GM12891 (cell line): ENCODE measurements at places on chromosomes 5 and 9.

GRCh38 chr5:135131801-135132680, 98.0 kb upstream of the PITX1 start:
- no peak for DNase-seq

GRCh38 chr9:19484699-19485098, 75.9 kb downstream of the ACER2 start:
- DNase-seq: no peak

DNA sequence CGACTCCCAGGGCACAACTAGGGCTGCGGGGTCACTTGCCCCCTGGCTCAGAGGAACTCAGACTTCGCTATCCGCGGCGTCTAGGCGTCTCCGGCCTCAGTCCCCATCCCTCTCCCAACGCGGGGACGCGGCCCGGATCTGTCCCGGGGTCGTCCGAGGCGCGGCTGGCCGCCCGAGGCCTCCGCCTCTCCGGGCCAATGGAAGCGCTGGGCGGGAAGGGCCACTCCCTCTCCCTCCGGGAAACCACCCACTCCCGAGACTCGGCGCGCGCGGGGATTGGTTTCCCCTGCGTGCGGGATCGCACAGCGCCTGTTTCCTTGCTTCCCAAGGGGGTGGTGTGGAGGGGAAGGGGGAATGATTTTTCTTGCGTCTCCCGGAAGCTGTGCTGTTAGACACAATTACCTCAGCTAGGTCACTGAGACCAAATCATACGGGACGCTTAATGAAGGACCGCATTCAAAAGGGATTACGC, 38.3 kb downstream of the NR2F1 start:
- no peak for DNase-seq

DNA sequence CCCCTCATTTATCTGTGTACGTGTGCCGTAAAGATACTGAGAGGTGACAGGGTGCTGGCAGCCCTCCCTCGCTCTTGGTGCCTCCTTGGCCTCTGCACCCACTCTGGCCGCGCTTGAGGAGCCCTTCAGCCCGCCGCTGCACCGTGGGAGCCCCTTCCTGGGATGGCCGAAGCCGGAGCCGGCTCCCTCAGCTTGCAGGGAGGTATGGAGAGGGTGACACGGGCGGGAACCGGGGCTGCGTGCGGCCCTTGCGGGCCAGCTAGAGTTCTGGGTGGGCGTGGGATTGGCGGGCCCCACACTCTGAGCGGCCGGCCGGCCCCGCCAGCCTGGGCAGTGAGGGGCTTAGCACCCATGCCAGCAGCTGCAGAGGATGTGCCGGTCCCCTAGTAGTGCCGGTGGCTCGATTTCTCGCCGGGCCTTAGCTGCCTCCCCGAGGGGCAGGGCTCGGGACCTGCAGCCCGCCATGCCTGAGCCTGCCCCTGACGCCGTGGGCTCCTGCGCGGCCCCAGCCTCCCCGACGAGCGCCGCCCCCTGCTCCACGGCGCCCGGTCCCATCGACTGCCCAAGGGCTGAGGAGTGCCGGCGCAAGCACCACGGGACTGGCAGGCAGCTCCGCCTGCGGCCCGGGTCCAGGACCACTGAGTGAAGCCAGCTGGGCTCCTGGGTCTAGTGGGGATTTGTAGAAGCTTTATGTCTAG, 21.6 kb downstream of the NKX2-5 start:
- no peak for DNase-seq

- no peak for DNase-seq
Measured at GRCh38 chr5:10673407-10673806, 87.6 kb downstream of the DAP start.

GRCh38 chr5:87069974-87070608, 197.6 kb upstream of the RASA1 start:
- no peak for DNase-seq

- peak; percentile 62 for DNase-seq
Measured at GRCh38 chr5:150398722-150399523, 13.8 kb downstream of the CD74 start.

GRCh38 chr5:40514976-40515375, 164.7 kb upstream of the PTGER4 start:
- DNase-seq: no peak

GRCh38 chr5:80255811-80256712, at the start of gene SERINC5:
Gene SERINC5 (minus strand): TSS chr5:80256048. CDS start chr5:80255922, 126 bp downstream.
- peak; percentile 91 for DNase-seq

GRCh38 chr9:116877072-116877471, 190.0 kb downstream of the TRIM32 start:
- DNase-seq: no peak

- DNase-seq: no peak
Measured at GRCh38 chr5:168176251-168176650, 115.2 kb upstream of the WWC1 start.

DNA sequence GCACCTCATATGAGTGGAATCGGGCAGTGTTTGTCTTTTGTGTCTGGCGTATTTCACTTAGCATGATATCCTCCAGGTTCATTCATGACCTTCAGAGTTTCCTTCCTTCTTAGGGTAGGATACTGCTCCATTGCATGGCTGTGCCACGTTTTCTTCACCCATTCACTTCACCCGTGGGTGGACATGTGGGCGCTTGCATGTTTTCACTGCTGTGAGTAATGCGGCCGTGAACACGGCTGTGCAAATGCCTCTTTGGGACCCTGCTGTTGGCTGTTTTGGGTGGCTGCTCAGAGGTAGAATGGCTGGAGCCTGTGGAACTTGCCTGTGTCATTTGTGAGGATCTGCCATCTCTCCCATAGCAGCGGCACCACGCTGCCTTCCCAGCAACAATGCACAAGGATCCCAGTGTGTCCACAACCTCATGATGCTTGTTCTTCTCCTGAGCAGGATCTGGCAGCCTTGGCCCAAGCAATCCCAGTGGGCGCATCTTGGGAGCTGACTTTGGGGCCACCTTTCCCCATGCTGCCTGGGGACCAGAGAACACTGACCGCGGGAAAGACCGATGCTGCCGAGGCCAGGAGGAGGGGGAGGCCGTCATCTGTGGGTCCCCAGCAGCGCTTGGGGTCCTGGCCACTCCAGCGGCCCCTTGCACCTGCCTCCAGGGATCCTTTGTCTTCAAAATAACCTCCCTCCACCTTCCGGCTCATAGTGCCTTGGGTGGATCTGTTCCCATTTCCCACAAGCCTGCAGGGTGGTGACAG, 2.3 kb upstream of the SCGB3A1 start:
- no peak for DNase-seq

- DNase-seq: peak; percentile 58
Measured at GRCh38 chr9:136244122-136244968, 1.3 kb downstream of the QSOX2 start.

DNA sequence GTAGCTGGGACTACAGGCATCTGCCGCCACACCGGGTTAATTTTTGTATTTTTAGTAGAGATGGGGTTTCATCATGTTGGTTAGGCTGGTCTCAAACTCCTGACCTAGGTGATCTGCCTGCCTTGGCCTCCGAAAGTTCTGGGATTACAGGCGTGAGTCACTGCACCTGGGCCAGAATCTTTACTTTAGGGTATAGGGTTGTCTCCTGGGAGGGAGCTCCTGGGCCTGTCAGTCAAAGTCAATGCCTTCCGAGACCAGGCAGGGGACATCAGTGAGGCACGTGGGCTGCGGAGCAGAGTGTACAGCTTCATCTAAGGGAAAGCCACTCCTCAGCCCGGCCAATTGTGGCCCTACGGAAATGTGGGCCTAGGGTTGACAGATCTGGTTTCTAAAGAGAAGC, 108.6 kb downstream of the FGF18 start:
- no peak for DNase-seq

GRCh38 chr5:68467794-68468193, 252.2 kb downstream of the PIK3R1 start:
- DNase-seq: no peak

- no peak for DNase-seq
Measured at GRCh38 chr5:169634606-169635005, 2.5 kb upstream of the DOCK2 start.

DNA sequence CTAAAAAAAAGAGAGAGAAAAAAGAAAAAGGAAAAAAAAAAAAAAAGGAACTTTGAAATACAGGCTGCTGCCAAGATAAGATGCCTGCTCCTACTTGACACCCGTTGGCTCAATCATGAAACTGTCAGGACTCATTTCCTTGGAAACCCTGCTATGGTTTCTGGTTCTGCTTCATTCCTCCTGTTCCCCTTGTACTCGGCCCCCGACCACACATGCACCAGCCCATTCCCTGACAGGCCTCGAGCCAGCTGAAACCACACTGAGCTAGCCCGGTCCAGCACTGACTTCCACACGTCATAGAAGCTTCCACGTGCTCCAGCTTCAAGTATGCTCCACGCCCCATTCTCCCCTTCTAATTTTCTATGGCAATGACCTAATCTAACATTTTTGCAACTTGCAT, 93.2 kb downstream of the MYO10 start:
- DNase-seq: no peak

DNA sequence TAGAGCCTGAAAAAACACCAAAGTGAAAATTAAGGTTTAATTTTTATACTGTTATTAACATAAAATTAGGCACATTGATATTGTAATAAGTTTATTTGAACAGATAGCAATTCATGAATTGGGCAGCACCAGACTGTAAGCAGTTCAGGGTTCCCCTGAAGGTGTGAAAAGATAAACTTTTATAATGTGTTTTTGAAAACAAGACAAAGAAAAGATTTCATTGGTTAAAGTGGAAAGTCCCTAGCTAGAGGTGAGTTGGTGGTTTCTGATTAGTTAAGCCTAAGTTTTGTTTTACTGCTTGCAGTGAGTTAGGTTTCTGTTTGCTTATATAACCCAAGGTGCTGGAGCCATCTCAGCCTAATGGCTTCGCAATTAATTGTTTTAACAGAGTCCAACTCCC, 96.5 kb upstream of the RPS23 start:
- no peak for DNase-seq

- DNase-seq: no peak
Measured at GRCh38 chr5:160978944-160979343, 126.9 kb upstream of the ATP10B start.

- no peak for DNase-seq
Measured at GRCh38 chr5:33401482-33402390, 39.0 kb upstream of the TARS1 start.

DNA sequence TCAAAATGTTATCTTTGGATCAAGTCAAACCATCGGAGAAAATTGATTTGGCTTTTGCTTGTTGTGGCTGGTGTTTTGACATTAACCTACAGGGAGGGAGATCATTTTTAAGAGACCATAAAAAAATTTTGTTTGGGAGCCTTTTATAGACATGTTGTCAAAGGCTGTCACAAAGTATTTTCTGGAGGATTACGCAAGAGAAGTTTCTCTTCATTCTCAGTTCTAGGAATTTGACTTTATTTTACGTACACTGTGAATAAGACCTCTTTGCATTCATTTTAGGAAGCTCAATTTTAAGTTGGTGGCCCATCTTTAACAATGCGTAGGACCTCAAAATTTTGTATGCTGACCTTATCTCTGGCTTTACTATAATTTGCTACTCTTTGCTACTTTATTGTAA, 50.2 kb upstream of the SLC44A1 start:
- DNase-seq: no peak

DNA sequence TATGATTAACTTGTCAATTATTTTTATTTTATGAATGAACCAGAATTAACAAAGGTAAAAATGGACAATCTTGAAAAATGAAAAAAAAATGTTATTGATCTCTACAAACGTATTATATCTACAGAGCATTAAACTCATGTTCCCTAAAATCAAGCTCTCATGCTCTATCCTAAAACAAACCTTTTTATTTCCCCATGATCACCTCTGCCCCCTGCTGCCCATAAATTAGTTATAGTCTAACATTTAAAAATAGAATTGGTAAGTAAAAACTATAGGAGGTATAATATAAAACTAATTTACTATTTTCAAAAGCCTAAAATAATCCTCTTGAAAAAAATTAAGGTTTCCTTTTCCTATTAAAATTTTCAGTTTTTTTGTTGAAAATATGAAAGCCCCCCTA, 168.0 kb upstream of the POU5F2 start:
- DNase-seq: no peak
